ENCODE measurements at places on chromosomes 2 and 18. TPM values are rescaled to one million over a fixed set of nuclear protein-coding genes. Genes with fewer than 3 reads are reported as not detected.

Gene SEC11C
- total RNA-seq: 139 TPM

Gene HAAO
- total RNA-seq: 0.80 TPM

Gene GAD1
- total RNA-seq: 5.1 TPM

Gene NLRC4
- total RNA-seq: 0.12 TPM

Gene CXCR1
- total RNA-seq: 0.54 TPM

Measured in T-helper 1 cell treated with Interleukin-12 subunit alpha and Interleukin-12 subunit beta and Interleukin-4 antibody, amounts not matched to agents 30 ng/mL and 1 ng/mL, for 36 hours (primary cell).